ENCODE measurements at places on chromosomes 4 and X.

- peak; percentile 38 for DNase-seq
Measured at GRCh38 chr4:81505004-81505598, 33.4 kb upstream of the RASGEF1B start.

GRCh38 chrX:2566055-2566454, 65.3 kb upstream of the DHRSX start:
- DNase-seq, result no peak

DNA sequence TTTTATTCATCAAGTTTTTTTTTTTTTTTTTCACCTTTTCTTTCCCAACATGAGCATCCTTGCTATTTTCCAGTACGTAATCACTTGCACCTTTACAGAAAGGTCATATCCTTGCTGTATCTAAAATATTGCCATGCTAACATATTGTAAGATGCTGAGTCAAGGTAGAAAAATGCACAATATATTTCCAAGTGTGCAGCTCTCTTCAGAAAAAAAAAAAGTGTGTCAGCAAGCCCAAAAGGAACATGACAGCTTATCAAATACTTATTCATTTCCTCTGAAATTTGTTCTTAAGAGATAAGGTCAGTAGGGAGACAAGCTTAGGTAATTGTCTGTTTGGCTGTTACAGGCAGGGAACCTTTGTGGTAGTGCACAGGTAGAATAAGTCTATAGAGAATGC, 27.0 kb downstream of the SH2D1A start:
- no peak for DNase-seq

- no peak for DNase-seq
Measured at GRCh38 chr4:96145601-96146000, 305.7 kb downstream of the PDHA2 start.

DNA sequence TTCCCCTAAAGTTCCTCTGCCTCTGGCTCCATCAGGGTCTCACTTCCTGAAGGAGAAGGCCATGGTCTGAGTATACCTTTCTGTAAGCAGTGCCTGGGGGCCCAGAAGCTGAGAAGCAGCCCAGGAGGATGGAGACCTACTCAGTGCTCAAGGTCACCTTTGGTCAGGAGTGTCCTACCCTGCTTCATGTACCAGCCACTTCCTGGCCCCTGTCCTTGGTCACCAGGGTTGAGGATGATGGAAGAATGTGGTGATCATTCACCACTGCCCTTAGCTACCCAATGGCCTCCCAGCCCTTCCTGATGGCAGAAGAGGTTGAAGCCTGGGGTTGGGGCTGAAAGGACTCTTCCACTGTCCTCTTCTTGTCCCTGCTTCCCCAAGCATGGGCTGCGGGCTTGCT, 9.0 kb upstream of the MFAP3L start:
- no peak for DNase-seq

DNA sequence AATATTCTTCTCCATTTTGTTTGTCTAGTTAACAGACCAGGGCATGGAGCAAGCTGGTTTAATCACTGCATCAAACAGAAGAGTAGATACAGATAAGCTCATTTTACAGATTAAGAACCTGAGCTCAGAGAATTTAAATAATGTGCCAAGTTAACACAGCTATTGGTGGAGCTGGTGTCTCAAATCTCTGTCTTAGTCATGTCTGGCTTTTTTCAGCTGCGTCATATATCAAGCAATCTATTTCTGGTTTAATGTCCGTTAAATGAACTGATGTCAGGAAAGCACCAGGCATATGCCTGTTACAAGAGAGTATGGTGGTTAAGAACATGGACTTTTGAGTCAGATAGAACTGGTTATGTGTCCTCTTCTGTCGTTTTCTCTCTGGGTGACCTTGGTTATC, 79.8 kb upstream of the ADGRA3 start:
- DNase-seq, result no peak

DNA sequence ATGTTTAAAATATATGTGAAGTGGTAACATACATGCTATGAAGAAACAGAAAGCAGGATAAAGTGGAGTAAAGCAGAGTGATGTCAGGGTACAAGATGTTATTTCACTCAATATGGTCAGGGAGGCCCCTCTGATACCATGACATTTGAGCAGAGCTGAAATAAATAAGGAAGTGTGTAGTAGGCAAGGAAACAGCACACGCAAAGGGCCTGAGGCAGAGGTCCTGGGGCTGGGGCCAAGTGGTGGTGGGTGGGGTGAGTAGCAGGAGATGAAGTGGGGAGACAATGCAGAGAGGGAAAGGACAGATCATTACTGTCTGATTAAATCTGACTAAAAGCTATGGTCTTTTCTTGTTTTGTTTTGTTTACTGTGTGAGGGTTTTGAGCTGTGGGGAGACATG, 61.1 kb downstream of the FAM13A start:
- DNase-seq, result no peak

DNA sequence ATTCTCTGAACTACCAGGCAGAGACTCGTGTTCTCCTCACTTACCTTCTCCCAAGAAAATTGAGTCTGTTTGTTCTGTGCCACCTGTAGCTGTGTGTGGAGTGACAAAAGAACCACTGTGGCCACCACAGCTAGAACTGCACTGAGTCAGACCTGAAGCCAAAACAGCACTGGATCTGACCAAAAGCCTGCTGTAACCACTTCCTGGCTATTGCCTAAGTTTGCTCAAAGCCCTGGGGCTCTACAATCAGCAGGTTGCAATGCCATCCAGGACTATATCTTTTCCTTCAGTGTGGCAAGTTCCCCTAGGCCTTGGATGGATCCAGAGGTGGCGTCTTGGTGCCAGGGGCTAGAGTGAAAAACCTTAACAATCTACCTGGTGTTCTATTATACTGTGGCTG, 449.1 kb downstream of the FAM133A start:
- no peak for DNase-seq

DNA sequence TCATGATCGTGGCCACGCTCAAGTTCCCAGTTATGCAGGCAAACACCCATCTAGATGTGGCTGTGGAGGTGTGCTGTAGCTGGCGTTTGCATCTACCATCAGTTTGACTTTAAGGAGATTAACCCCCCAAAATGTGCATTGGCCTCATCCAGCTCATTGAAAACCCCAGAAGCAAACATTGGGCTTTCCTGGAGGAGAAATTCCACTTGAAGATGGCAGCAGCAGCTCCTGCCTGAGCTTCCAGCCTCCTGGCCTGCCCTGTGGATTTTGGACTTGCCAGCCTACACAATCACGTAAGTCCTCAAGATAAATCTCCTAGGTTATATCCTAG, 30.2 kb upstream of the SLC25A6 start:
- DNase-seq, result no peak

GRCh38 chr4:72319601-72320021, 249.4 kb downstream of the ADAMTS3 start:
- no peak for DNase-seq

DNA sequence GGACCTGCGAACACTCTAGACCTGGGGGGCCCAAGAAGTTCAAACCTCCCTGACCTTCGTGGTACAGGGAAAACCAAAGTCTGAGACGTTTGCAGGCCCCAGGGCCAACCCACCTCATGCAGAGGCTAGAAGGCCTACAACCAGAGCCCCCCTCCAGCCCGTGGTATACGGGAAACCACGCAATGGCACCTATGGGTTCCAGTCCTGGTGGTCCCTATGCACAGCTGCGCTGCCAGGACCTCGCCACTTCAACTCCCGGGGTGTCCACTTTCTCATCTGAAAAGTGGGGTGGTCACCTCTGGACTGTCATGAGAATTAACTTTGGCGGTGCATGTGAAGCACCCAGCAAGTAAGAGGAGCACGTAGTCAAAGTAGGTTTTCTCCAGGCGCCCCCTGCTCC, 8.4 kb upstream of the MSX1 start:
- no peak for DNase-seq

DNA sequence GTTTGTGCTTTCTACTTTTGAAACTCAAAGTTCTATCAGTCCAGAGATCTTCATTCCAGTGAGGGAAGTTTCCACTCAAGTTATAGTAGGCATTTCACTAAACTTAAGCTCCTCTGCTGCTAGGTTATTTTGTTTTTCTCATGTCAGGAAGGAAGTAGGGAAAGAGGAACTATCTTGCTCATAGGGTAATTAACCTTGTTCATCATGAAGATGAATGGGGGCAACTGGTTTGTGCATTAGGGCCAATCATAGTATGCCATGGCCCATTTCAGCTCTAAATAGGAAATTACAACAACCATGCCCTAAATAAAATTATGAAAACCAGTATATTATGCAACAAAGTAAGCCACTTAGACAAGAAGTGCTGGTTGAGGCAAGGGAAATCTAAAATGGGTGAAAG, 804.7 kb upstream of the NDST4 start:
- no peak for DNase-seq

DNA sequence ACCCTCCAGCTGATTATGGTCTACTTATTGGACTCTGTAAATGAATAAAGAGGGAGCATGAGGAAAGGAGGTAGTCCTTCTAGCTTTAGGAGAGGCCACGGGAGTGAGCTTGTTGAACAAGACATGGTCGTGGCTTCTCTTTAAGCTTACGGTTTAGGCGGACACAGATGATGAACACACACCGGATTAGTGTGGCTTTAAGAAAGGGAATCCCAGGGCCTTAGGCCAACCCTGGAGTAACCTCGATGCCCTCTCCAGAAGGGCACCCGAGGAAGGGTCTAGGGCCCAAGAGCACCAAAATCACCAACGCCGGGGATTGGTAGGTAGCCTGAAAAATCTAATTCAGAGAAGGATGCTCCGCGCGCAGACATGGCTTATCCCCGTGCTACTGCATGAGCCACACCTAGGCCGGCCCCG, 39.4 kb downstream of the ERVMER34-1 start:
- DNase-seq, result no peak

GRCh38 chr4:10083861-10084641, 32.5 kb downstream of the WDR1 start:
- no peak for DNase-seq

Measured in Ammon's horn (tissue), 1 donor.